Stimulated activated CD8-positive, alpha-beta memory T cell treated with anti-CD3 and anti-CD28 coated beads, Interleukin-7, amount 100 ng/mL, for 1 hour (primary cell): ENCODE measurements at places on chromosomes 4 and X.

- DNase-seq, result no peak
Measured at GRCh38 chrX:13837290-13837745, 20.4 kb upstream of the GPM6B start.

DNA sequence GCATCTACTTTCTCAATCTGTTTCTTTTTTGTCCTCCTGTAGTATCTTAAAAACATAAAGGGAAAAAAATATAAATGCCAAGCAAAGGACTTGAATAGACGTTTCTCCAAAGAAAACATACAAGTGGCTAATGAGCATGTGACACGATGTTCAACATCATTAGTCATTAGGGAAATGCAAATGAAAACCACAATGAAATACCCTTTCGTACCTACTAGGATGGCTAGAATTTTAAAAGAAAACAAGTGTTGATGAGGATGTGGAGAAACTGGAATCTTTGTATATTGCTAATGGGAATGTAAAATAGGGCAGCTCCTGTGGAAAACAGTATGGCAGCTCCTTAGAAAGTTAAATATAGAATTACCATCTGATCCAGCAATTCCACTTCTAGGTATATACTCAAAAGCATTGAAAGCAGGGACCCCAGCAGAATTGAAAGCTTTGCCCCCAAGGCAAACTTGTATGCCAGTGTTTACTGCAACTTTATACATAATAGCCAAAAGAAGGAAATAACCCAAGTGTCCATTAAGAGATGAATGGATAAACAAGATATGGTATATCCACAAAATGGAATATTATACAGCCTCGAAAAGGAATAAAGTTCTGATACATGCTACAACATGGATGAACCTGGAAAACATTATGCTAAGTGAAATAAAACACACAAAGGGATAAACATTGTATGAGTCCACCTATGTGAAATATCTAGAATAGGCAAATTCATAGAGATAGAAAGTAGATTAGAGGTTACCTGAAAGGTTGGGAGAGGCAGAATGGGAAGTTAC lies 138.3 kb downstream of the SH3KBP1 start:
- no peak for DNase-seq

DNA sequence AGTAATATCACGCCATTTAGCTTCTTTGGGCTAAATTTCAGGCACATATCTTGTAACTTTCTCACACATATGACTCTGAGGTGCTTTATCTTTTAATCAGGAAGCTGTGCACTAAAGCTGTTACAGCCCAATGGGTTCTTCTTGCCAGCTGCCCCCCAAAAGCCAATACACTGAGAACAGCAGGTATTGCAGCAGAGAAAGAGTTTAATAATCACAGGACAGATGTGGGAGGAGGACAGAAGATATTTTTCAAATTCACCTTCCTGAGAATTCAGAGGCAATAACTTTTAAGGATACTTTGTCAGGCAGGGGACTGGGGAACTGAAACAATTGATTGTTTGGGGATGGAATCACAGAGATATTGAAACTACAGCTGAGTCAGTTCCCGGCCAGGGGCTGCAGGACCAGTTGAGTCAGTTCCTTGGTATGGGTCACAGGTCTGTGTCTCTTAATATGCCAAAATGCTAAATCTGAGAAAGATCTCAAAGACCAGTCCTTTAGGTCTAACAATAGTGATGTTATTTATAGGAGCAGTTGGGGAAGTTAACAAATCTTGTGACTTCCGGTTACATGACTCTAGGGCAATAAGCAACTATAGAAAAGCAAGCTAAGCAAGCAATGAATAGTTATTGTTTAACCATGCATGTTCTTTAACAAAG lies 28.1 kb downstream of the DDIT4L start:
- no peak for DNase-seq

GRCh38 chrX:110089656-110090403 lies 86.9 kb downstream of the TMEM164 start:
- no peak for DNase-seq

DNA sequence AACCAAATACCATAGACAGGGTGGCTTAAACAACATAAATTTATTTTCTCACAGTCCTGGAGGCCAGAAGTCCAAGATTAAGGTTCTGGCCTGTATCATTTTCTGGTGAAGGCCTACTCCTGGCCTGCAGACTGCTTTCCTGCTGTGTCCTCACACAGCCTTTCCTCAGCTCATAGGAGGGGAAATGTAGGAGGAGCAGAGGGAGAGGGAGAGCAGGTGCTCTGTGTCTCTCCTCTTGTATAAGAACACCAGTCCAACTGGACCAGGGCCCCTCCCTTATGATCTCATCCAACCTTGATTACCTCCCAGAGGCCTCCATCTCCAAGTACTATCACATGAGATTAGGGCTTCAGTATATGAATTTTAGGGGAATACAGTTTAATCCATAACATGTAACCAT lies 34.3 kb downstream of the RAPGEF2 start:
- DNase-seq, result no peak

DNA sequence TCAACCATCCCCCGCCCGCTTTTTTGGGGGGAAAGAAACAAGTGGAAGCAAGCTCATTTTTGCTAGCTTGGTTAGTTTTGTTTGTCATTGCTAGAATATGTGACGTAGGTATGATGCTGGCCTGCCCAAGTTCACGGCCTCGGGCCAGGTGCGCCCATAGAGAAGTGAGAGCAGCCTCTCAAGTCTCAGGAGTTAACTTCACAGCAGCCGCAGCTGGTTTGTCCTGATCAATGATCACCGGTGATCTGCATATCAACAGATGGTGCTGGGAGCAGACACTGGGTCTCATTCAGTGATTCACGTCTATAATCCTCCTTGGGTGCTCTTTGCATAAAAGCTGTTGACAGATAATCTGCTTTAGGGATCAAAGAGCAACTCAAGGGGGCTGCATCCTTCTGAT lies 50.1 kb downstream of the ENPP6 start:
- no peak for DNase-seq

DNA sequence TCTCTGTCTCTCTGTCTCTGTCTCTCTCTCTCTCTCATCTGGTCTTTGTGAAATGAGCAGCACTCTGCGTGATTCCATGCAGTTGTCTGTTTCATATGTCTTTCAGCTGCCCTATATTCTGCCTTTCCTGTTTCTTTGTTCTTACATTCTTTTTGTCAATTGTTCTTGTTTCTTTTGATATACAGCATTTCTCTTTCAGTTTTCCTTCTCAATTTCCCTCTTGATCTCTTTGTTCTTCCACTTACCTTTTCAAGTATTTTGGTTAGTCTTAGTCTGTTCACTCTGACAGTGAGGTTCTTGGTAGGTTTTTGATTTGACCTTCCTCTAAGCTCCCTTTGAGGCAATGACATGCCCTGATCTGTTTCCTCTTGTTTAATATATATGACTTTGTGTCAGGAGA lies 20.4 kb downstream of the ZNF157 start:
- DNase-seq, result no peak

DNA sequence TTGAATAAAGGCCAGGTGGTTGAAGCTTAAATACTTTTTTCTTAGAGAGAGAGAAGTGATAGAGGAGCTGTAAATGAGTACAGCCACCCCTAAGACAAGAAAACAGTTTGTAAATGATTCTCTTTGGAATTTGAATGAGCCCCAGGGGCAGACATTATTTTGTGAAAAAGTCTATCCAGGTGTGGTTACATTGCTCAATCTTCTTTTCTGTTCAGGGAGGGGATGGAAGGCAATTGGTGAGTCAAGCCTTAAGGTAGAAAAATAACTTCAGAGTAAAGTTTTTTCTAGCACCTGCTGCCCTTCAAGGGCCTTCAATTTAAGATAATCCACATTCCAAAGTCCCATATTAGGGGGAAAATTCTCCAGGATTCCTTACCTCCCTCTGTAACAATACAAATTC lies 646.7 kb downstream of the PDHA2 start:
- no peak for DNase-seq

DNA sequence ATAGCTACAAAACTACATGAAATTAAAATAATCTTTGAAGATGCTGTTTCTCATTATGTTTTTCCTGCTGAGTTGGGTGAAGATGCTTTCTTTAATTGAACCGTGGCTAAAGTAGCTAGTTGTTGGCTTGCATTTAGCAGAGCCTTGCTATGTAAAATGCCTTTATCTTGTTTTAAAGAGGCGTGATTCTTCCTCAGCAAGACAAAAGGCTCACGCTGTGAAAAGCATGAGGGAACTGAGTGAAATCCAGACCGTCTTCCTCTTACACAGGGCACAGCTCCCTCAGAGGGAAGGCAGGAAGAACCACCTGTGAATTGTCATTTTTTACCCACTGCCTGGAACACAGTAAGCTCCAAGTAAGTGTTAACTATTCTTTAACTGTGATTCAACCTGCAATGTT lies 39.0 kb upstream of the ZNF518B start:
- DNase-seq, result no peak

GRCh38 chr4:41408859-41409593 lies 128.9 kb upstream of the LIMCH1 start:
- DNase-seq, result no peak

- no peak for DNase-seq
Measured at GRCh38 chrX:85493821-85494220, 114.4 kb upstream of the POF1B start.

GRCh38 chrX:19606902-19607301 lies 91.6 kb upstream of the MAP3K15 start:
- no peak for DNase-seq

- no peak for DNase-seq
Measured at GRCh38 chrX:69362354-69362753, 141.8 kb upstream of the NALF2 start.

DNA sequence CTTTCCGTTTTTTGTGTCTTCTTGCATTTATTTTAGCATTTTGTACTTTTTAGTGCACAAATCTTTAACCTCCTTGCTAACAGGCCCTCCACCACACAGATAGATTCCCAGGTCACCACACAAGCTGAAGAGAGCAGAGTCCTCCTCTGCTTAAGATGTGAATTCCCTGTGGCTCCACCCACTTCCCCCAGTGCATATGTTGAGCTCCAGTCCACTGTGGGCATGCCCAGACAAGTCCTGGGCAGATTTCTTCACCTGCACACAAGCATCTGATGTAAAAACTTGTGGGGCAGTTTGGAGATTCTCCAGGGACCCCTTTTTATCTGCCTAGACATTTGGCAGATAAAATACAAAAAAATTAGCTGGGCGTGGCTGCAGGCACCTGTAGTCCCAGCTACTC lies 19.8 kb upstream of the PASD1 start:
- no peak for DNase-seq

- DNase-seq, result no peak
Measured at GRCh38 chr4:111945014-111945413, 200.2 kb upstream of the FAM241A start.

DNA sequence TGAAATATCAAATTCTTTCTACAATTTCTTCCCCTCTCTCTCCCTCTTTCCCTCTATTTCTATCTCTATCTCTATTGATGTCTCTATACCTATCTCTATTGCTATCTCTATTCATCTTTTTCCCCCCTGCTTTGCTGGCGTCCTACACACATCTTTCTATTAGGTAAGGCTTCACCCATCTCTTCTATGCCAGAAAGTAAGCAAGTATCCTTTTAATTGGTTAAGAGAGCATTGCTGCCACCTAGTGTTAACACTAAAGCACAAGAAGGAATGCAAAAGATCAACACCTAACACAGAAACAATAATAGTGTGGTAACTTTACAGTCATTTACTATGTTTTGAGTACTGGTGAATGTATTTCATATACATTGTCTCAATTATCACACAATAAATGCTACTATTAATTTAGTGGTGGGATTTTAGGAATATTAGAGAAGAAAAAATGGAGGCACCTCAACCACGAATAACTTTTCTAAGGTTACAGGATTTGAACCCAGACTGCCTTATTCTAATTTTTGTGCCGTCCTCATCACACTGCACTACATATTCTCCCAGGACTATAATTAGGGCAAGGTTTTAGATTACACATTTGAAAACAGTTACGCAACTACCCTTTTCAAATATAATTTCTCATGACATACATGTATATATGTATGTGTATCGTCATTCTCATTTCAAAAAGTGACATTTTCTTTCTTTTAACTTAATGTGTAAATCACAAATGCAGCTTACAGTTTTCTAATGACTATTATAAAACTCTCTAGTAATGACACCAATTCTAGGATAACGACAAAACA lies 3.7 kb upstream of the C4orf36 start:
- no peak for DNase-seq

GRCh38 chr4:136650541-136651277 lies 881.6 kb downstream of the PCDH18 start:
- no peak for DNase-seq

- no peak for DNase-seq
Measured at GRCh38 chr4:169707958-169708643, 49.6 kb downstream of the HPF1 start.

DNA sequence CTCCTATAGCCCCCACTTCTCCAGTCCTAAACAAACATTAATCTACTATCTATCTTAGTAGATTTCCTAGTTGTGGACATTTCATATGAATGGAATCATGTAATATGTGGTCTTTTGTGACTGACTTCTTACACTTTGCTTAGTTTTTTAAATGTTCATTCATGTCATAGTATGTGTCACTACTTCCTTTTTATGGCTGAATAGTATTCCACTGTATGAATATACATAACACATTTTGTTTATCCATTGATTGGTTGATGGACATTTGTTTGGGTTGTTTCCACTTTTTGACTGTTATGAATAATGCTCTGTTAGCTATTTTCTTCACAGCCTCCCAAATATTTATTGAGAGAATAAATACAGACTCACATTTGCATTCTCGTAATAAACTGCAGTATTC lies 19.8 kb downstream of the USP53 start:
- DNase-seq, result no peak

DNA sequence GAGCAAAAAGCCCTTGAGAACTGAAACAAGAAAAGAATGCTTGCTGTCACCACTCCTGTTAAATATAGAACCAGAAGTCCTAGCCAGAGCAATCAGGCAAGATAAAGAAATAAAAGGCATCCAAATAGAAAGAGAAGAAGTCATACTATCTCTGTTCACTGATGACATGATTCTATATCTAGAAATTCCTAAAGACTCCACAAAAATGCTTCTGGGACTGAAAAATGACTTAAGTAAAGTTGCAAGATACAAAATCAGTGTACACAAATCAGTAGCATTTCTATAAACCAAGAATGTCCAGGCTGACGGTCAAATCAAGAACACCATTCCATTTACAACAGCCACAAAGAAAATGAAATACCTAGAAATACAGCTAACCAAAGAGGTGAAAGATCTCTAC lies 552.7 kb upstream of the SLIT2 start:
- no peak for DNase-seq

- no peak for DNase-seq
Measured at GRCh38 chrX:39309721-39310152, 508.5 kb downstream of the MID1IP1 start.

DNA sequence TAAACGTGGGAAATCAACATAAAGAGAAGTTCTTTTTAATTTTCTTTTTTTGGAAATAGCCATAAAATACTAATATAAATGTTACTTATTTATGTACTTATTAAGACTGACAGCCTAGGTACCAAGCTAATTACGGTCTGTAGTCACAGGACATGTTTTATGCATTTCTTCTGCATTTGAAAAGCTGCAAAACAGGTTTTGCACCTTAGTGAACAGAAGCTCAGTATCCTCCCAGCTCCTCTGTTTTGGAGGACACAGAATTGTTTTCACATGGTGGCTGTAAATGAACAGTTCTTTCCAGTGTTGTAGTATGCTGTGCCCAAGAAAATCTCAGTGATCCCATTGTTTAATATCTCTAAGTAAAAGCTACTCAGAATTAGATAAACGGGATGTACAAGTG lies 1788.0 kb upstream of the TENM3 start:
- DNase-seq, result no peak
